ENCODE measurements at places on chromosomes 2 and 18.

DNA sequence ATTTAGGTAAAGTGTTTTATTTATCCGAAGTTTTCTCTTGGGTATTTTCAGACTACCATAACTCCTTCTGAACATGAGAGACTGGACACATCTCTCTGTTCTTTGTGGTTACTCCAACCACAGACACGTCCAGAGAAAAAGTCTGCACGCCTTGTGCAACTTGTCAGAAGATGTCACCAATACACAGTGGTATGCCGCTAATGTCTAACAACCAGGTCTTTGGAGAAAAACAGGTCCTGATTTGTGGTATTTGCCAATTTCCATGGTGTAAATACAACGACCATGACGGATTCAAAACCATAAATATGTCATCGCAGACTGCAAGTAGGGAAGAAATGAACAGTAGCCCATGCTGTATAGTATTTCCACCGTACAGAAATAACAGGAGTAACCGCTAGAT lies 620.6 kb upstream of the ID2 start:
- no peak for DNase-seq

DNA sequence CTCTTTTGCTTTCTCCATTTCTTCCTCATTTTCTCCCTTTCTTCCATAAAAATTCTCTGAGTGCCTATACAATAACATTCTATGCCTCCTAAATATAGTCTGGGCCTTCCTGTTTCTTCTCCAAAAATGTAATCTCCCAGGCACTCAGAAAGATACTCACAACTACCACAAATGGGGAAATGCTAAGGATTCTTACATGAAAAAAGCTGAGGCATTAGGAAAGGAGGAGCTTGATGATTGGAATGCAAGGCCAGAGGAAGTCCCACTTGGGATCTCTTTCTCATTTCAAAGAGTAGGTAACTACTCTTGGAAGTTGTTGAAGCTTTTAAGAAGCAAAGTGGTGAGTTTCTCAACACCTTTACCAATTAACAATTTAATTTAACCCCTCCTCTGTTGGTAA lies 3.4 kb downstream of the VSNL1 start:
- DNase-seq, result no peak

DNA sequence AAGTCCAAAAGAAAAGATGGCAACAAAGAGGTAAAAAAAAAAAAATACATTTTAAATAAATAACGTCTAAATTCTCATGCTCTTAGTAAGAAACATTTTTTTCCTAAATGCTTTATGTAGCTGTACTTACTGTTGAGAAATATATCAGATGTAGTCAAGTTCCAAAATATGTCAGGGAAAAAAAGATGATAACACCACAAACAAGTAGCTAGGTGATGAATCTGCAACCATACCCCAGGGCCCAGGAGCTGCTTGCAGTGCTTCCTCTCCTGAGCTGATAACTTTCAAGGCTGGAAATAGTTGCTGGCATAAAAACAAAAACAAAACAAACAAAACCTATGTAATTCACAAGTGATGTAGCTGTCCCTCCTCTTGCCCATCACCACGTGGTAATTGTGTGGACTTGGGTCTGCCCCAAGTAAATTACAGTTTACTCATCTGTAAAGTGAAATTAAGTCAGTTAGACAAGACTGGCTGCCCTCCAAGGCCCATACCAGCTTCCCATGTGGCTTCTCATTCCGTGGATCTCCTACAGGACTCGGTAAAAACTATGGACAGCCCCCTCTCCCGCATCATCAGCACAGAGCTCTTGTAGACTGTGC lies 82.6 kb downstream of the SP100 start:
- DNase-seq, result no peak

GRCh38 chr2:72012886-72013574 lies 134.6 kb downstream of the CYP26B1 start:
- DNase-seq, result no peak

DNA sequence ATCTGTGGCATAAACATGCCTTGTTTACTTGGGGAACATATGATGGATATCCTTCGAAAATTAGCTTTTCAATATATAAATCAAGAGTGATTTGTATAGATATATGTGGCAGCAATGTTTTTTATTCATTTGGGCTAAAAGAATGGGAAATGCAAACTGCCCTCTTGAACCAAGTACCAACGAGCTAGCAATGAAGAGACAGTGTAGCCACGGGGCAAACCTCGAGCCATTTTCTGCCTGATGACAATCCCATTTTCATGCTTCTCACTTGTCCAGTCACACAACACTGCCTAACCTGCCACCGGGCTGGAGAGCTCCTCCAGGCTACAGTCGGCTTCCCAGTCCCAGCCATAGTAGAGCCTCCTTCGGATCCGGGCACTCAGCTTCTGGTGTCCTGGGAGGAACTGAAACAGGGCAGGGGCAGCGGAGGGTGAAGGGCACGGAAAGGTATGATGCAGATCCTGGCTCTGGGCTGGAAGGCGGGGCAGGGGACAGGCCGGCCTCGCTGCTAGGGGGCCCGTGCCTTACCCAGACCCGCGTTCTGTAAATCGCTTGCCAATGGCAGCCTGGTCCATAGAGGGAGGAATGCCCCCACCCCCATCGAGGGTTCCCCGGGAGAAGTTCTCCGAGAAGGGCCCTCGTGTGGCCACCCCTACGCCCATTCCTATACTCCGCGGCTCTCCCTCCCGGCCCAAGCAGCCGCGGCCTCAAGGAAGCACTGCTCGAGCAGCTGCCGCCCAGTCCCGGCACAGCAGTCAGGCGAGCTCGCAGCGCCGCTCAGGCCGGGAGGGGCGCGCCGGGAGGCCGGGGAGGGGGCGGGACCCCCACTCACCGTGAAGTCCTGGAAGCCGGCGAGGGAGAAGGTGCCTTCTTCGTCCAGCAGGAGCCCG lies 552 bp downstream of the CNPPD1 start:
- DNase-seq, result no peak

All from stimulated activated CD8-positive, alpha-beta memory T cell treated with anti-CD3 and anti-CD28 coated beads, Interleukin-7, amount 100 ng/mL, for 1 hour (primary cell).